ENCODE measurements at places on chromosomes 6 and 20.
A peak's percentile ranks its signal among the peaks of the same experiment; 100 is the strongest.

- no peak for DNase-seq
These were observed 8.8 kb downstream of the DDR1 start for GRCh38 chr6:30893001-30893591.

DNA sequence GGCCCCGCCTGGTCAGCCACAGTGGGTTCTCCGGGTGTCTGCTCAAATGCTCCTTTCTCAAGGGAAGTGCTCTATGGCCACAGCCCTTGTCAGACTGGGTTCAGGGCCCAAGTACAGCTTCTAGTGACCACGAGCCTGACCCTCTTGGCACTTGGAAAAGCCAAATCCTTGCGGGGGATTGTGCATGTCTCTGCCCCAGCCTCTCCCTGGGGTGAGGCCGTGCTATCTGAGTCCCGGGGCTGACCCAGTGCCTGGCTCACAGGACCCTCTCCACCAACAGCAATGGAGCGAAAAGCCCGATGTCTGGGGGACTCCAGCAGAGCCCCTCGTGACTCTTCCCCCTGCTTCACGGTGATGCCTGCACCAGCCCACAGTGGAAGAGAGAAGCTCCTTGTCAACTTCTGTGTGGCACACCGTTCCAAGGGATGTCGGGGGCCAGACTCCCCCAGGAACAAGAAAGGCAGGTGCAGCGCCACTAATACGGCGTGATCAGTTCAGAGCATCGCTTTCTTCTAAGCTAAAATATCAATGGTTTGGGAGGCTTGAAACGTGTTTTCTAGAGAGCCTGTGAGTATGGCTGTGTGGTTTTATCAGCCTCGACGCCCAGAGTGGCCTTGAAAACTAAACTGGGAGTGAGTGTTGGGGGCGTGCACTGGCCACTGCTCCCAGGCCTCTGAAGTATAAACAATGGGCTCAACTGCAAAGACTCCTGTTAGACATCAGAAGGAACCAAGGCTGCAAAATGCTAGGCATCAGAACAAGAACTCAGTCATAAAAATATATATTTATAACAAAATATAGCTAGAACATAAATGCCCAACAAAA, 51.9 kb downstream of the DLL1 start:
- DNase-seq: no peak

GRCh38 chr6:148789948-148790347, 43.1 kb downstream of the UST start:
- no peak for DNase-seq

- DNase-seq: no peak
These were observed 71.4 kb downstream of the CEP57L1 start for GRCh38 chr6:109166673-109167072.

DNA sequence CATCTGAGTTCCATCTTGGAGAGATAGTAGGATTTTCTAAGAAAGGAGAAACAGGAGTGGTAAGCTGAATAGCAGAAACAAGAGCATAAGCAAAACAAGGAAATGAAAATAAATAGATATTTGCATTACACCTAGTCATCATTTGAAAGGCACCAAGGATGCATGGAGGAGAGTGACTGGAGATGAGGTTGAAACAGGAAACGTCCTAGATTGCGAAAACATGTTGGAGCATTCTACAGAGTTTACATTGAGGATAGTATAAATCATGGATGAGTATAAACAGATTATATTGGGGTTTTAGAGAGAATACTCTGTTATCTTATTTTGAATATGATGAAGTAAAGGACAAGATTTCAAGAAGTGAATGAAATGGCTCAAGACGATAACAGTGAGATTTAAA, 507.3 kb downstream of the EYS start:
- no peak for DNase-seq

- DNase-seq: no peak
These were observed 78.8 kb downstream of the ADGRG6 start for GRCh38 chr6:142380626-142381025.

DNA sequence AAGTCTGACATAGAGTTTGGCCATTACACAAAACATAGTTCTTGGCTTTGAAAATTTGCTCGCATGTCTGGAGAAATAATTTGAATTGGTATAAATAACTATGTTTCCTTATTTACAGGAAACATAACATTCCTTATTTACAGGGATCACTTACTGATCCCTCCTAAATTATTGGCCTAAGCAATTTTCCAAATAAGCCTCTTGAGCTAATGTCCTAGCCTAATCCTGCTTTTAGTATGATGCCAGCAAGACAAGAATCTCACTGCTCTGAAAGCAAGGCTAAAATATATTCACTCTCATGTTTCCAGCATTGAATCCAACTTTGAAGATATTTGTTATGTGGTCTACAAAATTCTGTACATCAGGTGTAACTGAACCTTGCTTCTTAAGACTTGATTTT, 4.1 kb upstream of the TBC1D32 start:
- DNase-seq: no peak

GRCh38 chr6:135030056-135030473, 24.6 kb downstream of the HBS1L start:
- no peak for DNase-seq

DNA sequence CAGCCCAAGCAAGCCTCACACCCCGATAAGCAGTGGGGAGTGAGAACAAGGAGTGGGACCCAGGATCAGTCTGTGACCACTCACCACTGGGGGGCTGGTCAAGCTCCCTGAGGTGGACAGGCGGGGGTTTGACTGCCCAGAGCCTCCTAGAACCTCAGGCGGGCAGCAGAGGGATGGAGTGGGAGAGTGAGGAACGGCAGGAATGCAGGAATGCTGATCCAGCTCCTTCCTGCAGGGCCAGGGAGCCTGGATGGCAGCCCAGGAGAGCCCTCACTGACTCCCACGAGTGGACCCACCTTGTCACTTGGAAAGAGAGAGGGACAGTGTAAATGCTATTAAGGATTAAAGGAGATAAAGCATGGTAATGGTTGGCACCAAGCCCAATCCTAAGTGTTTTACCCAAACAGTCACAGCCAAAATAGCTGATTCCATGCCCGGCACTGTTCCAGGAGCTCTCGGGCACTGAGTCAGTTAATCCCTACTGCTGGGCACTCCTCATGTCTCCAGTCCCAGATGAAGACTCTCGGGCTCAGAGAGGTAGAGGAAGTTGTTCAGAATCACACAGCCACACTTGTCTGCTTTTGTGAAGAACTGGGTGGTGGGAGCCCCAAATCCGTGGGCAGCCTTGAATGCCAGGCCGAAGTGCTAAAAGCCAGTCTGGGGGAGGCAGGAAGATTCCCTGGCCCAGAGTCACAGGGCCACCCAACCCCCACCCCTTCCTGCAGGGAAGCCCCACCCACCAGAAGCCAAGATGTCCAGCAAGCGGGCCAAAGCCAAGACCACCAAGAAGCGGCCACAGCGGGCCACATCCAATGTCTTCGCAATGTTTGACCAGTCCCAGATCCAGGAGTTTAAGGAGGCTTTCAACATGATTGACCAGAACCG, 3.1 kb downstream of the MYL9 start:
- DNase-seq: no peak

DNA sequence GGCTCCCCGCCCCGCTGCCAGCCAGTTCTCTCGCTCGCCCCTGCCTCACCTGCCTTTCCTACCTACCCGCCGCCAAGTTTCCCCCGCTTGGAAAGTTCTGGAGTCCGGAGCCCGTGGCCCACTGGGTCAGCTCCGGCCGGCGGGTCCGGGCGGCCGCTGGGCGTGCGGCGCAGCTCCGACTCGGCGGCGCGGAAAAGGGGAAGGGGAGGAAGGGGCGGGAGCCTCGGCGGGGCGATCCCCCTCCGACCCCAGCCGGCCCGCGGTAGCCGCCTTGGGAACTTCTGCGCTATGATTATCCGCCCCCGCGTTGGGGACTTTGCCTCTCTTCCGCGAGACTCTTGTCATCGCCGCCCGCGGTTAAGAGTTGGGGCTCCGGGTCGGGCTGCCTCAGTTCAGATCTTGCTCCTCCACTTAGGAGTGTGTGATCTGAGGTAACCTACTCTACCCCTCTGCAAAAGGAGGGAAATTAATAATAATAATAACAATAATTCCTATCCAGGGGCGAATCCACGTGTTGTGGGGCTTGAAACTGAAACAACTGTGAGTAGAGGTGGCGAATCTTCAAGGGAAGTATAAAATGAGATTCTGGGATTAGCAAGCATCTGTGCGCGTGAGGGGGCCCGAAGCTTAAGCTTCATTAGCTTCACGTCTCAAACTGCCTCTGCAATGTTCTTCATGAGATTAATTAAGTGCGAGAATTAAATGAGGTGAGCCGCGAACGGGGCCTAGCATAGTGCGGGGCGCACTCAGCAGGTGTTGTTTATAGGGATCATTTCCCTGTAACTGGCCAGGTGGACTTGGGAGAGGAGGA, 30.8 kb downstream of the SF3B5 start:
- DNase-seq: peak; percentile 45

GRCh38 chr20:1897965-1898464, 2.8 kb downstream of the SIRPA start:
- DNase-seq: no peak

- DNase-seq: no peak
These were observed 73.5 kb upstream of the DST start for GRCh38 chr6:56716229-56716628.

DNA sequence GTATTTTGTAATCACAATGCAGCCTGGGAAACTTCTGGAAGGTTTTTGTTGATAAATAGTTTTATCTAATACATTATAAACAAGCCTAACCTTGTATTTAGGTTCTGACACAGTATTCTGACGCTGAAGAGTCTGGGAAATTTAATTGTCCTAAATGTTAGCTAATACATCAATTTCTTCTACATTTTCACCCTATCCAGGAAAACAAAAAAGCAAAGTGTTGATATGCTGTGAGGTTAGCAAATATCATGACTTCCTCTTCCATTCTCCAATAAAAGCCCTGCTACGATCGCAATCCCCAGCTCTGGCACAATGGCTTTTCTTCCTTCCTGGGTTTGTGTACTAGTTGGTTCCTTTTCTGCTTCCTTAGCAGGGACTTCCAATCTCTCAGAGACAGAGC, at the start of gene C6orf58:
C6orf58 (plus strand) TSS at position 301 of the 400 bp plus-strand sequence; CDS start at position 313, 12 bp downstream.
- DNase-seq: no peak

DNA sequence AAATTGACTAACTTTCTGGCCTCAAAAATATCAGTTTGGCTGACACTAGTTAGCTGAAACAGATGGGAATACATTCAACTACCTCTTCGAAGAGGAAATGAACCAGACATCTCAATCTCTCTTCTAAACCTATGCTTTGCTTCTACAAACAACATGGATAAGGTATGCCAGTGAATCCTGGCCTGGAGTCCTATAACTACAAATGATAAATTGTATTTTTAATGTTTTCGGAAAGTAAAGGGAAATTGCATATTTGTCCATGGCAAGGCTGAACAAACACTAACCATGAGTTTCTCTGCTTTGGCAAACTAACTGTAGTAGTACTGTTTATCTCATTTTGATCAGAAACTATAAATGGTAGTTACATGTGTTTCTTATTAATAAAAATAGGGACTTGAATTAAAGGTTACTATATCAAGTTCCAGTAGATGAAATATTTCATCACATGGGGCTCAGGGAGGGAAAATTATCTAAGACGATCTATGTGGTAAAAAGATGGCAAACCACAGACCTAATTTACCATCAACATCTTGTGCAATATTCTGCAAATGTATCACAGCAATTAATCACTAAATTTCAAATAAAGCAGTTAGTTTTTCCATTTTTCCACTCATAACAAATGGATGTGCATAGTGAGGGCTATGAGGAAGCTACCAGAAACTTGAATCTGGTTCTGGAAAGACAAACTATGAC, 76.8 kb downstream of the COL12A1 start:
- no peak for DNase-seq

GRCh38 chr20:57040466-57040865, 226.0 kb downstream of the BMP7 start:
- DNase-seq: no peak

DNA sequence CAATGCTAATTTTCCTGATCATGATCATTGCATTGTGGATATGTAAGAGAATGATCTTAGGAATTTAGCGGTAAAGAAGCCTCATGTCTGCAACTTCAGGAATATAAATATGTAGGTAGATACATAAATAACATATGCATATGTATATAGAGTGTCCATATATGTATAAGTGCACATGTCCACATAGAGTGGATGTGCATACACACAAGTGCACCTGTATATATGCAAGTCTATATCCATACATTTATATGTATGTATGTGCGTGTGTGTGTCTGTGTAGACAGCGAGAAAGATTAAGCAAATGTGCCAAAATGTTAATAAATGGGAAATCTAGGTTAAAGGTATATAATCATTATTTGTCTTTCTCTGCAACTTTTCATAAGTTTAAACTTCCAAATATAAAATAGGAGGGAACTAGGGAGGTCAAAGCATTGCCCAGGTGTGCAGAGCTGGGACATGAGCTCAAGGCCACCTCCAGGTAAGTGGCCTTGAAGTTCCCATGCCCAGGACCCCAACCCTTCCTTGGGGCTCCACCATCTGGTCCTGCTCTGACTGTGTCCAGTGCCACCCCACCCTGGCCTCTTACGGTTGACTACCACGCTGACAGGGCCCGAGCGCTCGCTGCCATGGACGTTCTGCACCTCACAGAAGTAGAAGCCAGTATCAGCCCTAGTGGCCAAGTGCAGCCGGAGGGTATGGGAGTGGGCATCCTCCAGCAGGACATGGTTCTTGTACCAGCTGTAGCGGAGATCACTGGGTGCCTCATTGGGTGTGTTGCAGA, 9.6 kb downstream of the SIGLEC1 start:
- no peak for DNase-seq

GRCh38 chr6:111766201-111766857, 106.9 kb downstream of the FYN start:
- no peak for DNase-seq

DNA sequence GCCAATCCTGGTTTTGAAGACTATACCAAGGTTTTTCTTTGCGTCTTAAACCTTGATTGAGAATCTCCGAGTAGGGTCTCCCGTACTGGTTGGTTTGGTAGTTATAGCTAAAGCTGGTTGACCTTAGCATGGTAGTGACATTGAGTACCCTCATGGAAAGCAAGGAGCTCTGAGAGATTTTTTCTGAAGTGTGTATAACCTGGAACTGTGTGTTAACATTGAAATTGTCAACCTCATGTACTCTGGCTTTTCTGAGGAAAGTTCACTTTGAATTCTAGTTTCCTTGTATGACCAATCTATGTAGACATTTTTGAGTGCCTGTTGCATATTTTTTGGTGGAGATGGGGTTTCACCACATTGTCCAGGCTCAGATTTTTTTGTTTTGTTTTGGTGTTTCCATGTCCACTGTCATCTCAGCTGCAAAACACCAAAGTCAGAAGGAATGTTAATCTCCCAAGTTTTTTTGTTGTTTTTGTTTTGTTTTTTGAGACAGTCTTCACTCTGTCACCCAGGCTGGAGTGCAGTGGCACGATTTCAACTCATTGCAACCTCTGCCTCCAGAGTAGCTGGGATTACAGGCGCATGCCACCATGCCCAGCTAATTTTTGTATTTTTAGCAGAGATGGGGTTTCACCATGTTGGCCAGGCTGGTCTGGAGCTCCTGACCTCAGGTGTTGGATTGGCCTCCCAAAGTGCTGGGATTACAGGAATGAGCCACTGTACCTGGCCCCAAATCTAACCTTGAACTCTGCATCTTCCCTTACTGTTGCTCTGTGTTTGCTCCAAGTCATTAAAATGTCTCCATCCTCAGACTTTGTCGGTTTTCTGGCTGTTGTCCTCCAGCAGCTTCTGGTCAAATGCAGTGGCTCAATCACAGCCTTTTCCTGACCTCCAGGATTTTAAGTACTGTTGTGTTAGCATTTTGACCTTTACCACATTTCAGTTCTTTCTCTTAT, 4.3 kb downstream of the RPS12 start:
- DNase-seq: no peak
